Caco-2 (cell line): ENCODE measurements at places on chromosomes 7 and 10.

DNA sequence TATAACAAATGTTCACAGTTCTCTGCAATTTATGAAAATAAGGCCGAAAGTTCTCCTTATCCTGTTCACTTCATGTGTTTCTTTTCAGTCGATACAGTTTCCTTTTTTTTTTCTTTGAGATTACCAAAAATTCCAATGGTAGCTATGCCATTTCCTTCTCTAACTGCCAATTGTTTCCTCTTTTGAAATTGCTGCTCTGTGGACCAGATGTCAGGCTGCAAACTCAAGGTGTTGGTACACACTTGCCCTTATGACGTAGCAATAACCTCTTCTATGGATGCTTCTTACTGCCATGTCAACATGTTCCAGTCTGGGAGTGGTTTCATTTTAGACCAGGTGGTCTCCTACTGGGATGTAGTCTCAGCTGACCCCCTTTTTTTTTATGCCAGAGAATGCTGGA lies 52.9 kb downstream of the CASD1 start:
- no peak for DNase-seq

DNA sequence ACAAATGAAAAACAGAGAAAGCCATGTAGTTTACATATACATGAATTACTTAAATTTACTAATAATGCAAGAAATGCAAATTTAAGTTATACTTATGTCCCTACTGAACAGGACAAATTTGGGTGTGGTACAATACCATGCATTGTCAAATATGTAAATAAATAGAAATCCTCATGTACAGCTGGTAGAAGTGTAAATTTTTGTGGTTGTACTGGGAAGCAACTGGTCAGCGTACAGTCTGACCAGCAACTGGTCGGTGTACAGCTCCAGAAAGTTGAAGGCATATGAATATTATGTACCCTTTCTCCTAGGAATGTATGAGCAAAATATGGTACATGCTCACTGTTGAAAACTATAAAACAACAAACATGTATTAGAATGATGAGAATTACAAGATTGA lies 93.9 kb upstream of the TMEM106B start:
- DNase-seq = no peak

GRCh38 chr10:95880704-95881103 lies 27.1 kb upstream of the CC2D2B start:
- no peak for DNase-seq

DNA sequence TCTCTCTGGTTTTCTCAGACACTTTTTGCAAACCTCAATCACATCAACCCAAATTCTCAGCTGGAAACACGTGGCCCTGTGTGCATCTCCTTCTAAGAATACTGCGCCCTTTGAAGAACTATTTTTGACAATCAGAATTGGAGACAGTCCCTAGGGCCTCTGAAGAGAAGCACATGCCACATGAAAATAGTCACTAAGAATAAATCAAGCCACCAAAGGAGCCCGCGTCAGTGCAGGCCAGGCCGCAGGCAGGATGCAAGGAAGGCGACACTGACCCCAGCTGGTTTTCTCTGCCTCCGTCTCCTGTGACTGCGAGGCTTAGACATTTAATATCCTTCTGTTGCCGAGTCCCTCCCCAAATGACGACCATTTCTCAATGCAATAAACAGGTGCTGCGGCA lies 88.0 kb upstream of the ADAM12 start:
- no peak for DNase-seq
